Stimulated activated CD8-positive, alpha-beta memory T cell treated with anti-CD3 and anti-CD28 coated beads, Interleukin-4, amount 100 ng/mL, for 1 hour (primary cell): ENCODE measurements at places on chromosomes 5 and 9.

DNA sequence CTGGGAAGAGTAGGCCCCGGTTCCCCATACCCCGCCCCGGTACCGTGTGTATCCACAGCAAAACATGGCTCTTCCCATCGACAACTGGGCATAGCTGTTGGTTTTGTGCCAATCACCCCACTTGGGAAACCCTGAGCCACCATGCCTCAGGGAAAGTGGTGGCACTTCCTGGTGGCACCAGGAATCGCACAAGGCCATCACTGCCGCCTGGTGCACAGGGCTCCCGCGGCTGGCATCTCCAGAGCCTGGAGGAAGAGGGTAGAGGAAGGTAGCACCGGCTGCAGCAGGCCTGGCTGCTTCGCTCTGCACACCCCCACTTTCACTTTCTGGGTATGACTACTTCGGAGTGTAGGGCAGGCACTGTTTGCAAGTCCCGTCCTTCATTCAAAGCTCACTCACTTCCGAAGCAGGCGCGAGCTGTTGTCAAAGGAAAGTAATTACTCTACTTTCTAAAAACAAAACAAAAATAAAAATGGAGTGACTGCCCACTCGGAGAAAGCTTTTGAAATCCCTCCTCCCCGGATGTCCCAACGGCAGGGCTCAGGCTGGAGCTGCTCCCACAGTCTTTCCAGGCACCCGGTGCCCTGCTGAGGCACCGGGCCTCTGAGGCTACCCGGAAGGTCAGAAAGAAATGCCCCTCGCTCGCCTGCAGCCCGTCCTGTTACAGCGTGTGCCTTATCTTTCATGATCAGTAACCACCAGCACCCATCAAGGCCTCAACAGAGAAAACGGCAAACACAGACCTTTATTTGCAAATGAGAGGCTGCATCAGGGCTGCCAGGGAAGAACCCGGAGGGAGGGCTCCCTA lies 2.0 kb downstream of the BRD3 start:
- peak; percentile 19 for DNase-seq

DNA sequence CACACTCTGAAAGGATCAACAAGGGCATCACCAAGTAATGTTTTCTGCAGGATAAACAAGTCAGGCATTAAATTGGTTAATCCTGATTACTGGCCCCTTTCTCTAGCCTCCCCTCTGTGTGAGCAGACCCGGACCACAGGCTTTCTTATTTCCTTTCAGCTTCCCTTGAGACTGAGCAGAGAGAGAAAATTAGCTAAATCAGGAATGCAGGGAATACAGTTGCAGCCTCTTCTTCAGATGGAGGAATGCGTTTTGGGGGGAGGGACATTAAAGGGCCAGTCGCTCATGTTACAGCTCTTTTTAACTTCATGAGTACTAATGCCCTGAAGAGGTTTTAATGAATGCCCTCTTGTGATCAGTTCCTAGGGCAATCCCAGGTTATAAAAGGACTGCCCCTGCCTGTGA lies 19.8 kb downstream of the PCDHAC2 start:
- no peak for DNase-seq

GRCh38 chr5:172984244-172984953 lies 828 bp downstream of the ATP6V0E1 start:
- peak; percentile 50 for DNase-seq

- no peak for DNase-seq
Observed at GRCh38 chr9:122355336-122355875, 15.4 kb upstream of the PTGS1 start.

GRCh38 chr5:73378070-73378469 lies 70.5 kb downstream of the FOXD1 start:
- DNase-seq: no peak

GRCh38 chr9:120926397-120926928 lies at the start of gene TRAF1:
Gene TRAF1 (minus strand): TSS chr9:120926796. CDS start chr9:120926075, 721 bp downstream.
- DNase-seq: no peak

DNA sequence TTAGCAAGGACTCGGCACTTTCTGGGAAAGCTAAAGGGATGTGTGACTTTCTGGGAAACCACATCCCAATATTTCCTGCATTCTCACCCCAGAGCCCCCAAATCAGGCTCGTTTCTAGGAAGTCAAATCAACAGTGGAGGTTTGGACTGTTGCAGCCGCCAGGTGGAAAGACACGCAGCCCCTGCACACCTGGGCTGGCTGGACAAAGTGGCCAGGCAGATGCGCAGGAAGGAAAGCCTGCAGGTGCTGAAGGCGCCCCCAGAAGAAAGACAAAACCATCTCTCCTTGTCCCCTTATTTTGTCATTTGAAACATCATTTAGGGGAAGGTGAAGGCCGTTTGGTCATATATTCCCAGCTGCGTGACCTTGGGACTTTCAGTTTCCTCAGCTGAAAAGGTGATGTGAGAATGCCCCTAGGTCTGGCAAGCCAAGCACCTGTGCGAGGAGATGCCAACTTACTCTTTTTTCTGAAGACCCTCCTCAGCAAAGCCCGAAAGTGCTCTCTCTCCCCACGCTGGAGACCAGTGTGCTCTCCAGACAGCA lies 97.9 kb upstream of the CPEB4 start:
- no peak for DNase-seq

DNA sequence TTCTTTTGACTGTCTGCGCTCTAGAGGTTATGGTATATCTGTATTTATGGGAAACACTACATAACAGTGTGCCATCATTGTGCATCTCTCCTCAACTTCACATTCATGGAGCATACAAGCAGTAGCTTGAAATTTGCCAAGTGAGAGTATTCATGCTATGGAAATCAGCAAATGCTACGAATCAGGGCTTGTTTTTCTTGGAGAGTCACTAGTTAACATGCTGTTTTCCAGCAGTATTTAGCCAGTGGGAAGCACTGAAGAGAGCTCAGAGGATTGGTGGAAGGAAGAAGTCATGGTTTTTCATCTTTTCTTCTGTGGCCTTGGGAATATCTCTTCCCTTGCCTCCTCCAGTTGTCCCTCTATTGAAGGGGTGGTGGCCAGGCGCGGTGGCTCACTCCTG lies 303.0 kb downstream of the PSAT1 start:
- no peak for DNase-seq

DNA sequence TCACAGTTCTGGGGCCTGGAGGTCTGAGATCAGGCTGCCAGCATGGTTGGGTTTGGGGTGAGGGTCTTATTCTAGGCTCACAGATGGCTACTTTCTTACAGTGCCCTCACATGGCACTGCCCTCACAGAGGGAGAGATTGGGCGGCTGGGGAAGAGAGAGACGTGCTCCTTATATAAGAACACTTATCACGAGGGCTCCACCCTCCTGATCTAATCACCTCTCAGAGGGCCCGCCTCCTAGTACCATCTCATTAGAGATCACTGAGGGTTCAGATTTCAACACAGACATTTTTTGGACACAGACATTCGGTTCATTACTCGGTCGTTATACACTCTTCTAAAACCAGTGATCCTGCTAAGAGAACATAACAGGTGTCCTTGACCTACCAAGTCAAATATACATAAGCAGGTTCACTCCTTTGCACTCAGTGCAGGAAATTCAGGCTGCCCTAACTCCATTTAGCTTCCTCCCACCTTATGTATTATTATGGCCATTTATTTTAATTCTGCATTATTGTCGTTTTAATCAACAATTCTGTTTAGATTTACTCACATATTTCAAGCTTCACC lies 121.7 kb downstream of the ICE1 start:
- no peak for DNase-seq

DNA sequence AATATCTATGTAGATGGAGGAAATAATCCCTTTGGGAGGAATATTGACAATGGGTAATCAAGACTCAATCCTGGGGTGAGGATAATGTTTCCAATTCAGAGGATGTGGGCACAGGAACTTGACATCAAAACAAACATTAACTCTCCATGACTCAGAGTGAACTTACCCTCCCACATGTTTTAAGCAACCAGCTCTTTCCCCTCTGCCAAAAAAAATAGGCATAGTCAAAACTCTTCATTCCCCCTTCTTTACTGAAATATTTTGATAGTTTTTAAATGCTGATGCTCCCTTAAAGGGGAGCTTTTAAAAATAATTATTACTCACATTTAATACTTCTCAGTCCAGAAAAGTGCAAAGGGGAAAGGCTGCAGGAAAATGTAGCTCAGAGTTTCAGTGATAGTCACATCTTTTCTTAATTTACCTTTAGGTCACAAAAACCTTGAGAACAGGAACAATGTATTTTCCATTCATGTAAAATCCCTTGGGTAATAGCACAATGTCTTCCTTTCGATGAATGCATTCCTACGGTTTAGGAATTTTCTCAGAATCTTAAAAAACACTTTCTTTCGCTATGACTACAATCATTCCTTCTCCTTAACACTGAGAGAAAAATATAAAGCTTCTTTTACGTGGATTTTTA lies 298.4 kb upstream of the GRAMD2B start:
- DNase-seq: no peak

DNA sequence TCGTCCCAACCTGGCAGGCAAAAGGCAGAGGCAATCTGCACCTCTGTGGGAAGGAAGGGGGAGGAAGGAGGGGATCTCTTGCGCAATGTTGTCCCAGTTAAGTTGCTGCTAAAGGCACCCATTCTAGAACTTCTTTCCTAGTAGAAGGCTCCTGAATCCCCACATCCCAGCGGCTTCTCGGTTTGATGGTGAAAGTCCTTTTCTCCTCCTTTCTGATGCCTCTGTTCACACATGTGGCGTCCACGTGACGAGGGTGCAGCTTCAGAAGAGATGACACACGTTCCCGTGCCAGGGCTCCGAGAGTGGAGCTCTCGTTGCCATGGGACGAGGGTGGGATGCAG lies 96.9 kb upstream of the FCN2 start:
- DNase-seq: no peak

GRCh38 chr5:56012281-56012963 lies 17.7 kb upstream of the IL6ST start:
- no peak for DNase-seq

DNA sequence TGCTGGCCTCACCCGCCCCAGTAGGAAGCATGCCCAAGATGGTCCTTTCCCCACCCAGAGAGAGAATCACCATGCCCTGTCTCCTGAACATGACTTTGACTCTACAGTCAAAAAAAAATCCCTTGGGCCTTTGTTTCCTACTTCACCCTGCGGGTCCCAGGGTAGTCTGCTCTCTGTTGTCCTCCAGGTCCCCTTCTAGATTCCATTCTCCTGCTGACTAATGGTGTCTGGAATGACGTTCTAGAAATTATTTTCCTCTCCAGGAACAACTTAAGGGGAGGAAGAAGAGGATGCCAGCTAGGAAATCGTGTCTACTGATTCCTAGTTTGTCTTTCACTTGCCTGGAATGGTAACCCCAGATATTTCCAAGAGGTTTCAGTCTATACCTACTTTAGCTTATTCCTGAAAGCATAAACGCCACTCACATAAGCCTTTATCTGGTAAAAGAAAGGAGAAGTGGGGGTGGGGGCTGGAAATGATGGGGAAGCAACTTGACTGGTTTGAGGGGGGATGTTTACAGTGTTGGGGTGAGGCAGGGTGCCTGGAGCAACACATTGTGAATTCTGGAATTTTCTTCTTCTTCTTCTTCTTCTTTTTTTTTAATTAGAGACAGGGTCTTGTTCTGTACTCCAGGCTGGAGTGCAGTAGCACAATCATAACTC lies 93.9 kb downstream of the SNX18 start:
- no peak for DNase-seq

DNA sequence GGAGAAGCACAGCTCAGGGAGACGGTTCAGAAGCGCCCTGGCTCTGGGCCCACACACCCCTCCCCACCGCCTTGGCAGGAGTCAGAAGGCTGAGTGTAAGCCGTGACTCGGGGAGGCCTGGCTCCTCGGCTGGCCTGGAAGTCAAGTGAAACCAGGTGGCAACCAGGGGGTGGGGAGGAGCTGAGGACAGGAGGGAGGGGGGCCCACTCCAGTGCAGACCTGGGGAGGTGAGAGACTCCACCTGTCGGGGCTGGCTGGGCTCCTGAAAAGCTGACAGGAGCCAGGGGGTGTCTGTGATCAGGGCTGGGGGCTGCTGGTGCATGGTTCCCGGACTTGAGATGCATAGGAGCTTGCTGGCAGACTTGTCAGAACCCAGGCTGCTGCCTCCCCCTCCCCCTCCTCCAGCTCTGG lies 150.2 kb upstream of the PHYKPL start:
- no peak for DNase-seq

GRCh38 chr5:138937392-138938387 lies 62.6 kb upstream of the LRRTM2 start:
- no peak for DNase-seq

- DNase-seq: no peak
Observed at GRCh38 chr9:124060844-124061605, 49.5 kb downstream of the LHX2 start.
